Effector CD4-positive, alpha-beta T cell (primary cell): ENCODE measurements at places on chromosomes 1 and 21.

- no peak for DNase-seq
These were observed 44.7 kb upstream of the GOLT1A start for GRCh38 chr1:204258213-204259115.

- no peak for DNase-seq
These were observed 3.0 kb downstream of the TTC13 start for GRCh38 chr1:230975636-230976035.

- DNase-seq = no peak
These were observed 159.7 kb downstream of the DISP1 start for GRCh38 chr1:222974496-222974895.

GRCh38 chr1:20126041-20126805 is 6.9 kb upstream of the PLA2G2D start:
- DNase-seq = no peak

DNA sequence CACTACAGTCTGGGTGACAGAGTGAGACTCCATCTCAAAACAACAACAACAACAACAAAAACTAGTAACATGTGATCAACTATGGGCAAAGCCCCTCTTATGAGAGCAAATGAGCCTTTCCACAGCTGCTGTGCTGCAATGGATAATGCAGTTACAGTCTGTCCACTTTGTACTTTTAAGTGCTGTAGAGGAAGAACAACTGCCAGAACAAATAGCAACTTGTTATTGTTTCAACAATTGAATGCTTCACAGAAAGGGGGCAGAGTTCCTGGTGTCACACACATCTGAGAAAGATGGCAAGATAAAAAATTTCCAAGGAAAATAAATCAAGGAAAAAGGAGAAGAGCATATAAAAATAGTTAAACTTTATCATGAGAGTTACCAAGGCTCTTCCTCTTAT is 243.6 kb upstream of the DMRTA2 start:
- no peak for DNase-seq

DNA sequence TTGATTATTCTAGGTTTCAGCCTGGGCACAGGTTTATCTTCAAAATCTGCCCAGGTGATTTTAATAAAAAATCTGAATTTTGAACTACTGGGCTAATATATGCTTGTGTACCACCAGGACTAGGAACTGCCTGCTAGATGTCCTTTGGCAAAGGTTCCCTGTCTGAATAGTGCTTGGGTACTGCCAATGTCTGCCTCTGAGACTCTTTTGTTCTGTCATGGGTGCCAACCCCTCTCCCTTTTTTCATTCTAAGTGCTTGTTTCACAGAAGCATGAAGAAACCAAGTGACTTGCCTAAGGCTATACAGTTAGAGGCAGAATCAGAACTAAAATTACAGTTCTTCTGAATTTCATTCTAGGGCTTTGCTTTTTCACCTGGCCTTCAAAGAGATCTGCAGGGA is 106.3 kb upstream of the CACHD1 start:
- no peak for DNase-seq

DNA sequence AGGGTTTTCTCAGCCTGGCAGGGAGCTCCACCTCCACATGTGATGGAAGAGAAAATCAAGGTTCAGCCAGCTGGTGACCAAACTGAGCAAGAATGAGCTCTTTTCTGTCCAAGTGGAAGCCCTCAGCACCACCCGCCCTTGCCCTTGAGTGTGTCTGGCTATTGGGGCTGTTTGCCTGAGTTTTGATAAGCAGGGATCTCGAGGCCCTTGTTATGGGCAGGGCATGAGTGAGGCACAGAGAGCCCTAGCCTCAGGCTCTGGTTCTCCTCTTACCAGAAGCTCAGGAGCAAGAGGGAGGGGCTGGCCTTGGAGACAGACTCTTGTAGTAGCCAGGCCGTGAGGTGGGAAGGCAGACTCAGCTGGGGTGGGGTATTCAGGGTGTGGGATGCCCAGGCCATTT is 37.5 kb upstream of the ARF1 start:
- DNase-seq = no peak

GRCh38 chr1:163863731-163864130 is 542.0 kb downstream of the NUF2 start:
- no peak for DNase-seq

DNA sequence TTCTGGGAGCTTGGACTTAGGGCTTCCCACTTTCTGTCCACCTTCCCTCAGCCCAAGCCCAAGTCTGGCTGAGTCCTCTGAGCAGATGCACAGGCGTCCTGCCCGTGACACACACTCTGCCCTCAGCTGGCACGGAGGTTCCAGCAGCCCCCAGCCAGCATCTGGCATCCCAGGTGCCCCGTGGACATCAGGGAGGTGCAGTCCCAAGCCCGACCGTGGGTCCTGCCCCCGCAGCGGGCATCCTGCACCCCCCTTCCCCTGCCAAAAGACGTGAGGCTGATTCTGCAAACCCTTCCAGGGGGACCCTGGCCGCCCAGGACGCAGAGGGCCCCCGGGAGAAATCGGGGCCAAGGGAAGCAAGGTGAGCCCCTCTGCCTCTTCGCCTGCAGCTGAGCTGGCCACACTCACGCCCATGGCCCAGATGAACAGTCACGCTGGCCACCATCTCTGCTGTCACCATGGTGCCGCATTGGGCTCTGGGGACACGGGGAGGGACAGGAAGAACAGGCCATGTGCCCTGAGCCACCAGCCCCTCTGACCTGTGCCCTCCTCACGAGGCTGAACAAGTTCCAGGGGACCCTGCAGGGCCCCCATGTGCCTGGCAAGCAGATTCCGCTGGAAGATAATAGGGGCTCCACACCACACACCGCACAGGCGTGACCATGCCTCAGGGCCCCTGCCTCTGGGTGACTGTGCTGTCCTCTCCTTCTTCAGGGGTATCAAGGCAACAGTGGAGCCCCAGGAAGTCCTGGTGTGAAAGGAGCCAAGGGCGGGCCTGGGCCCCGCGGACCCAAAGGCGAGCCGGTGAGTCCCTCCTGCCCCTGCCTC is 20.6 kb downstream of the COL6A2 start:
- no peak for DNase-seq

- no peak for DNase-seq
These were observed 367.6 kb downstream of the PTBP2 start for GRCh38 chr1:97089173-97089572.

GRCh38 chr1:17209430-17209829 is 4.5 kb downstream of the PADI1 start:
- no peak for DNase-seq

DNA sequence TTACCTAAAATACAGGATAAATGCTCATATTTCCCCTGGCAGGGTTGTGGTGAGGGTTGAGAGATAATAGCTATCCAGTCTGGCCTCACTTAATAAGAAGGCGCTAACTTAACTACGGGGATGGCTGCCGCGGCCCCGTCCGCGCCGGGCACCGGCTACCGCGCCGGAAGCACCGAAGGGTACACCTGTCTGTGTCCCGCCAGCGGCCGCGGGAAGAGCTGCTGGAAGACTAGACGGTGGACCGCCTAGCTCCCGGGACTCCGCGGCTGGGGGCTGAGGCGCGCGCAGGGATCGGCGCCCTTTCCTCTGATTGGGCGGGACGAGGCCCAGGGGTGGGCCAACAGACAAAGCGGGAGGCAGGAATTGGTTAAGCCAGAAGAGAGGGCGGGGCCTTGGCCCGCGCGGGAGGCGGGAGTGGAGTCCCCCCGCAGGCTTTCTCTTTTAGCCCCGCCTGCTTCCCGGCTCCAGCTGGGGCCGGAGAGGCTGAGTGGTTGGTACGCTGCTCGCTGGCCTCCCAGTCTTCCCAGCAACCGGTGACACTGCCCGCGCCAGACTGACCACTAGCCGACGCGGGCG is at the start of gene ZNF672:
TSS of gene ZNF672 (plus strand) at position 444 of the 576 bp plus-strand sequence. CDS start 9,051 bp downstream, outside the sequence.
- peak; percentile 91 for DNase-seq

- DNase-seq = no peak
These were observed 7.9 kb upstream of the SRP9 start for GRCh38 chr1:225769687-225770086.

- DNase-seq = no peak
These were observed 40.8 kb upstream of the DOCK7 start for GRCh38 chr1:62728963-62729362.

DNA sequence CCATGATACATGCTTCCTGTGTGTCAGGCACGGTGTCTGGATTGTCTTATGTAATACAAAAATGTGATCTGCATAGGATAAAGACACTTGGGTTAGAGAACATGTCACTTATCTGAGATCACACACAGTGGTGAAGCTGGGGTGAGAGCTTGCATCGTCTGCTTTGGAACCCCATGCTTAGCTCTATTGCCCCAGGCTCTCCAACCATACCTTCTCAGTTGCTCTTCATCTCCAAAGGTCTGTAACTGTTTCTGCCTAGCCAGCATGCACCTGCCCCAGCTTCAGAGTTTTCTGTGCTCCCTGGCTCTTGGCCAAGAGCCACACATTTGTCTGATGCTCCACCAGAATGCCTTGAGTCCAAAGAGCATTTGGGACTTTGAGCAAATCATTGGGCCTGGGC is 93.9 kb upstream of the COG2 start:
- DNase-seq = no peak

- no peak for DNase-seq
These were observed 3.0 kb downstream of the TCHH start for GRCh38 chr1:152112101-152112884.
